Astrocyte of the hippocampus (primary cell): ENCODE measurements at places on chromosomes 6 and 20.
A peak's percentile ranks its signal among the peaks of the same experiment; 100 is the strongest.

GRCh38 chr20:33474097-33474873 lies 15.6 kb upstream of the CBFA2T2 start:
- no peak for DNase-seq

DNA sequence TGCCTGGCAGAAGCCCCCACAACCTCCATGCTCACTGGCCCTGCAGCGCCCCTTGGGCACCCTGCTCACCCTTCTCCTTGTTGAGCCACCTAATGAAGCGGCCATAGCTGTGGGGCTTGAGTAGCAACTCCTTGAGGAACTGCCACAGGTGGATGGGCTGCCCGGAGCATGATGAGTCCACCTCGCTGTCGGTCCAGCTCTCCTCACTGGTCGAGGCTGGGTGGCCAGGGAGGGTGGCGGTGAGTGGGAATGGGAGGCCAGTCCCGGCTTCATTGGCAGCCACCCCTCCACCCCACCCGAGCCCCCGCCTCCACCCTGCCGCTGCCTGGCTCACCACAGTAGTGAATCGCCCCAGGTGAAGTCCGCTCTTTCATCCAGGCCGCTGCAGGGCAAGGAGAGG lies 16.9 kb downstream of the SPDEF start:
- no peak for DNase-seq

DNA sequence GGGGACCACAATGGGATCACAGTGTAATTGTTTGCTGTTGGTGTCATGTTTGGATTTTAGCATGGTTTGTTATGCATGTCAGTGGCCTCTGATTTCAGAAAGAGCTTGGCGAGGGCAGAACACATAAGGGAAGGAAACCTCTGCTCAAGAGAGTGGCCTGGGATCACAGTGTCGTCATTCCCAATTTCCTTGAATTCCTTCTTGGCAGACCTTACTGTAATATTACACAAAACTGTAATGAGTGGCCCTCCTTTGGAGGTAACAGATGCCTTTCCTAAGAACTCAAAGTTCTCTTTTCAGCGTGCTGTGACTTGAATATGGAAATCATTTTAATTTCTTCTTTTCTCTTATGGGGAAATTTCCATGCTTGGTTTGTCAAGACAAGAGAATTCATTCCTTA lies 46.9 kb downstream of the JAG1 start:
- no peak for DNase-seq

GRCh38 chr20:59493926-59494325 lies 110.4 kb upstream of the PHACTR3 start:
- DNase-seq: no peak

DNA sequence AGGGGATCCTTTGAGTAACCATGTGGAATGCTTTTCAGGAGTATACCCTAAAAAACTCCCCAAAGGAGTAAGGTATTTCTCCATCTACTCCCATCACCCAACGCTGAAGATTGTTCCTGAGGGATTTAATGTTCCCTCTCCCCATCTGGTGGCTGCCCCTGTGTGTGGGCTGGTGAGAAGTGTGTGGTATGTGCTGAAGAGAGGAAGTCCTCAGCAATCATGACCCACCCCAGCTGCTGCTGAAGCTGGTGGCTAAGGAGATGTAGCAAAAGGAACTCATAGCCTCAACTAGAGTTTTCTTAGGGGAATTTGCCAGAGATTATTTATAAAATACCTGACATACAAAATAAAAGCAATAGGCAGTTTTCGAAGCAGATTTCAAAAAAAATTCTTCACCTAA lies 114.3 kb upstream of the JAG1 start:
- DNase-seq: no peak

- no peak for DNase-seq
Measured at GRCh38 chr6:37050045-37050853, 44.8 kb downstream of the FGD2 start.

GRCh38 chr6:155472886-155473285 lies 17.2 kb upstream of the NOX3 start:
- no peak for DNase-seq

DNA sequence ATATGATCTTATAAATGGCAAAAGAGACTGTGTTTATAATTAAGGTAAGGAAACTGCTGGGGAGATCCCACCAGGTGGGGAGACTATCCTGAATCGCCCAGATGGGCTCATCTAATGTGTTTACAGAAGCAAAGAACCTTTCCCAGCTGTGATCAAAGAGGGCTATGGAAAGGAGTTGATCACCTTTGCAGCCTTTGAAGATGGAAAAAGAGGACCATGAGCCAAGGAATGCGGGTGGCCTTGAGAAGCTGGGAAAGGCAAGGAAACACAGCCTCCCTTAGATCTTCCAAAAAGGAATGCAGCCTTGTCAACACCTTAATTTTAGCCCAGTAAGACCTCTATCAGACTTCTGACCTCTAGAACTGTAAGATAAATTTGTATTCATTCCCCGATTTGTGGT lies 66.5 kb upstream of the ADGRG6 start:
- no peak for DNase-seq

DNA sequence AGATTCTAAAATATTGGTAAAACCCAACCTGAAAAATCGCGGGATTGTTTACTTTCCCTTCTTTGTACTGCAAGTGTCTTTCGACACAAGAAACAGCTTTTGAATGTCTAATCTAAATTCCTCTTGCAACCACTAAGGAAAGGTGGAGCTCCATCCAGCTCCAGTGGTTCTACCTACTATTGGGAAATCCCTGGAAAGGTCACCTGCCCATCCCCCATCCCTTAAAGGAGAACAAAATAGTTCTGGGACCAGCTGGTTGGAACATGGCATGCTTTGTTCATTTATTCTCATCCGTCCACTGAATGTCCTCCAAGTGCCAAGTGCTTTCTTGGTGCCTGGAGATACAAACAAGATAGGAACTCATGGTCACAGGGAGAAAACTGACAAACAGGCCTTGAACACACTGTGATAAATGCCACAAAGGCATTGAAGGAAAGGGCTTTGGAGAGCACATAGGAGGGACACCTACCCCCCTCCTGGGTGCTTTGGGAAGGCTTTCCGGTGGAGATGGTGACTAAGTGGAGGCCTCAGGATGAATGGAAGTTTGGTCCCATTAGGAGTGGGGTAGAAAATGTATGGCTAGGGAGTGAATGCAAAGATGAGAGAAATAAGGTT lies 2.3 kb upstream of the CITED2 start:
- peak; percentile 56 for DNase-seq

DNA sequence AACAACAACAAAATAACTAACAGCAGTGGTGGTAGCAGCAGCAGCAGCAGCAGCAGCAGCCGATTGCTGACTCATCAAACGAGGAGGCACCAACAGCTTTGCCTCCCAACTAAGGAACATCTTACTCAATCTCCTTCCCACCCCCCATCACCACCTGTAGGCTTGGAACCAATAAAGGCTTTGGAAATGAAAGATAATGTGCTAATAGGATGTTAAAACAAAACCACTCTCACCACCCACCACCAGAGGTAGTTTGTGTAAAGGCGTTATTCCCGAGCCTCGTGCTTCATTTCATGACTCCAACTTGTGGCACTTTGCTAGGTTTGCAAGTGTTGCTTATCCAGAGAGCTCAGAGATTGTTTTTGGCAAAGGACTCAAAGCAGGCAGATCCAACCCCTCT lies 346.5 kb downstream of the CD83 start:
- DNase-seq: peak; percentile 25

DNA sequence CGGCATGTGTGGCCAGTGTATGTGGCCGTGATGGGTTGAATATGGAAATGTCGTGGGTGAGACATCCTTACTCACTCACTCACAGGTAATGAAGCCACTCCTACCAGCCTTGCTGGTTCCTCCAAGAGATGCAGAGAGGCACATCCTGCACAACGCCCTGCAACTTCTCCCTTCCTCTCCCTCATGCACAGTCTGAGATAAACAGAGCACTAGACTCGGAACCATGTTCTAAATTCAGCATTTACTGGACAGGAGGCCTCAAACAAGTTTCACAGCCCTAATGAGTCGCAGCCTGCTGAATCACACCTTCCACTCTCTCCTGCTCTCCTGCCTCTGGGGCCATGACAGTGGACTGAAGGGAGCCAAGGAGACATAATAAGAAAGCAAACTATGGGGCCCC lies 91.2 kb downstream of the ISM1 start:
- no peak for DNase-seq

DNA sequence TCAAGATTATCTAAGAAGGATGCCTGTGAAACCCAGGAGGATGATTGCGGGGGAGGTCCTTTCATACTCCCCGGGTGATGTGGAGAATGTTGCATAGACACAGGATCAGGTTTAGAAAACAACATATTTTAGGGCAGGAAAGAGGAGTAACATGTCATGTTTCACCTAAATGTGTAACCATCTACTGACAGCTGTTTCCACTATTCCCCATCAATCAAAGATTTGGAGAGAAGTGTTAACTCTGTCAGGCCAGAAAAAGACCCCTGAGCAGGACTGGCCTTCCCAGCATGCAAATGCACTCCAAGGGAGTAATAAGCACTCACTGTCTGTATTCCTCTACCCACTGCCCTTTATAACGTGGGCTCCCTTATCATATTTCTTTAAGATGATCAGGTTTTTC lies 148.0 kb upstream of the KCNK16 start:
- no peak for DNase-seq

- no peak for DNase-seq
Measured at GRCh38 chr20:5731753-5732366, 18.3 kb upstream of the SHLD1 start.

GRCh38 chr6:146410851-146411595 lies 132.6 kb upstream of the RAB32 start:
- DNase-seq: peak; percentile 37

DNA sequence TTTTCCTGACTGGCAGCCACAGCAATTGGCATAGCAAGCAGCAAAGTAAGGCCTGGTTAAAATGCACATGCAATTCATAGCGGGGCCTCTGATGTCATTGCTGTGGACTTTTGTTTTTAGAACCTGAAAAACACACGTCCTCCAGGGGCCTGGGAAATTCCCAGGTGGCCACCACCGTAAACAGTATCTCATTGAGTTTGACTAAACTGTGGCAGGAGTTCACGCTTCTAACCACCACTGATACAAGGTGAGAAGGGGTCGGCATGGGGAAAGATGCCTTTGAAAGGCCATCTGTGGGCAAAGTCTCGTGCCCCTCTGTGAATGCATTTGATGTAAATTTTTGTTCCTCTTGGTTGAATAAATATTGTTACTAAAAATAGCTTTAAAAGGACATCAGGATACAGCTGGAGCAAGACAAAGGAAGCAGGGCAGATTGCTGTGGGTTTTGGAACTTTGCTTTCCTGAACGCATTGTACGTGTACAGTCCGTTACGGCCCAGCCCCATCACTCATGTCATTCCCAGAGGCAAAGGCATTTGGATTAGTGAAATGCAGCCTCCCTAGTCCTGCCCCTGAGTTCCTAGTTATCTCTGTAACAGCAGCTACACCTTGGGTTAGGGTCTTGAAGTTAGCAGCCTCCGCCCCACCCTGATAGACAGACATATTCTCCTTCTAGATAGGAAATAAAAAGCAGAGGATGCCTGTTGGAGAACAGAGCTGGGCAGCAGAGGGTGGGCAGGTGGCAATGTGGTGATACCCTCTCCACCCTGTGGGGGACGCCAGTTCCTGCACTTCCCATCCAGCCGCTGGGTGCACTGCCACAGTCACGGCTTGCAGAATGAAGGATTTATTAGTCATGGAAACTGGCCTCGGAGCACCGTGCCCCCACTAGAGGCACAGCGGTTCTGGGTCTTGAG lies 80.3 kb downstream of the ZDHHC14 start:
- DNase-seq: peak; percentile 88

- no peak for DNase-seq
Measured at GRCh38 chr6:166289207-166290060, 18.8 kb downstream of the PRR18 start.

GRCh38 chr6:78438135-78438534 lies 429.2 kb upstream of the IRAK1BP1 start:
- no peak for DNase-seq

- peak; percentile 62 for DNase-seq
Measured at GRCh38 chr20:34997131-34997561, 41.5 kb downstream of the MYH7B start.

GRCh38 chr6:63997734-63998133 lies 362.1 kb downstream of the PHF3 start:
- no peak for DNase-seq

DNA sequence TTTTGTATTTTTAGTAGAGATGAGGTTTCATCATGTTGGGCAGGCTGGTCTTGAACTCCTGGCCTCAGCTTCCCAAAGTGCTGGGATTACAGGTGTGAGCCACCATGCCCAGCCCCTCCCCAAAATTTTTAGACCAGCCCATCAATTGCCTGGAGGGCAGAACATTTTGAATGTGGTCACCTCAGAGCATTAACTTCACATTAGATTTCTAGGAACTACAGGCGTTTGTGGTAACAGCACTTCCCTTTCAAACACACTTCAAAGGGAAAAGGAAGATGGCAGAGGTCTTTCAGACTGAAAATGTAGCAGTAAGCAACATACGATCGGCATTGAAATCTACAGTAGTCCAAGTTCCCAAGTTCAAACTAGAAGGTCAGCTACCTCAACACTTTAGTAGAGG lies 12.3 kb upstream of the SLA2 start:
- DNase-seq: no peak

GRCh38 chr6:11425431-11425871 lies 112.1 kb upstream of the TMEM170B start:
- no peak for DNase-seq

DNA sequence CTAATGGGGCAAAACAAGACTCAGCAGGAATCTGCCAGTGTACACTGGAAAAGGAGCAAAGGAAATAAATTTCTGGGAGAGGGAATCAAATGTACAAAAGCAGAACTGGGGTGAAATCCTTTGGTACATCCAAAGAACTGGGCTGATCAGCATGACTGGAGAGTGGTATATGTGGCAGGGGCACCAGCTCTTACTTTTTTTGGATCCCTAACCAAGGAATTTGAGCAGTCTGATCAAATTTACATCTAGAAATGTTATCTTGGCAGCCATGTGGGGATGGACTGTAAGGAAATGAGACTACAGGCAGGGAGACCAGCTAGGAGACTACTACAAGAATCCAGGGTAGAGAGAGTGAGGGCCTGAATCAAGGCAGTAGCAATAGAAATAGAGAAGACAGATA lies 1.2 kb upstream of the ZSCAN31 start:
- peak; percentile 8 for DNase-seq

DNA sequence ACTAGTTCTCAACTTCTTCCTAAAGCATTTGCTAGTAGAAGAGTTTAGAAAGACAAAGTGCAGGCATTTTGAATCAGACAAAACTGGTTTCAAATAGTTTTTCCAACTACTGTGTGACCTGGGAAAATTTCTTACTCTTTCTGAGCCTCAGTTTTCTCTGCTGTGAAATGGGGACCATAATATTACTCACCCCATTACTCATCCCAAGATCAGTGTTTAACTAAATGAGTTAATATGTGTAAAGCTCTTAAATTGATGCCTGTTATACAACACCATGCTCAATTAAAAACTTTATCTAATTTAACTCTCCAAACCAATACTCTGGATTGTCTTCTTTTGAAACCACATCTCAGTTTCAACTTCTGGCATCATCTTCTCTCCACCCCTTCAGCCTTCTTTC lies 87.4 kb downstream of the DNAH8 start:
- no peak for DNase-seq

GRCh38 chr20:5148581-5148980 lies 21.8 kb downstream of the CDS2 start:
- DNase-seq: no peak

DNA sequence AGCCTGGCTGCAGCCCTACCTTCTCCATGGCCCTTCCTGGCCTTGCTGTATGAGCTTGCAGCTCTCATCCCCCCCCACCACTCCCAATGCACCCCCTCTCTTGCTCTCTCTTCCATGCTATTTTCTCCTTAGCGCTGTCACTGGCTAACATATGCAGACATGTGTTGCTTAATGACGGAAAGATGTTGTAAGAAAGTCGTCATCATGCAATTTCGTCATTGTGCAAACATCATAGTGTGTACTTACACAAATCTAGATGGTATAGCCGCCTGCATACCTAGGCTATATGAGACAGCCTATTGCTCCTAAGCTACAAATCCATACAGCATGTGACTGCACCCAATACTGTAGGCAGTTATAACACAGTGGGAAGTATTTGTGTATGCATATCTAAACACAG lies 27.0 kb downstream of the ANGPT4 start:
- DNase-seq: no peak
